Osteoblast (primary cell): ENCODE measurements at places on chromosomes 7 and 10. TPM values are rescaled to one million over a fixed set of nuclear protein-coding genes. Genes with fewer than 3 reads are reported as not detected.

The PLAU gene
- total RNA-seq: 27.9 and 40.7 TPM in 2 replicates

The DRGX gene
- under 0.01 TPM in 1 of 2 replicates, not detected in the other for total RNA-seq

GRCh38 chr10:86878983-86879713 lies 78.3 kb downstream of the MMRN2 start:
- H3K27ac ChIP-seq: no peak overlapping the region
- no peak for DNase-seq
- no peaks in the 10 kb centered on the region for H3K4me1 ChIP-seq
- peaks cover 7% of the 10 kb centered on the region for H3K36me3 ChIP-seq
- H3K27me3 ChIP-seq: no peaks in the 10 kb centered on the region

DNA sequence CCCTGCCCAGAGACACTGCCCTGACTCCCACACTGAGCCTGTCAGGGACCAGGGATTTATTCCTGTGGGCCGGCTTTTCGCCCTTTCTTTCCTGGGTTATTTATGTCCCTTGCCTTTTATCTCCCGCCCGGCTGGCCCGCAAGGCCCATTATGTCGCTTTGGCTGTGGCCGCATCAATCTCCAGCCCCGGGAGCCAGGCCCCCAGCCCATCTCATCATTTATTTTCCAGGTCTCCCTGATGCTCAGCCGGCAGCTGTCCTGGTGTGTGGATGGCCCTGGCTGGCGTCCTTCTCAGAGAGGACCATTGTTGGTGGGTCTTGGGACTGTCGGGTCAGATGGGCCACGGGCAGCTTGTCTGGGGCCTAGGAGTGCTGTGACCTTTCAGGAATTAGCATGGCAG lies 82.3 kb downstream of the FAM241B start:
- peaks cover 36% of the 10 kb centered on the region for H3K27me3 ChIP-seq
- DNase-seq: no peak
- H3K4me1 ChIP-seq: peaks cover 9% of the 10 kb centered on the region
- H3K4me3 ChIP-seq: no peak overlapping the region
- no peak overlapping the region for H3K27ac ChIP-seq

DNA sequence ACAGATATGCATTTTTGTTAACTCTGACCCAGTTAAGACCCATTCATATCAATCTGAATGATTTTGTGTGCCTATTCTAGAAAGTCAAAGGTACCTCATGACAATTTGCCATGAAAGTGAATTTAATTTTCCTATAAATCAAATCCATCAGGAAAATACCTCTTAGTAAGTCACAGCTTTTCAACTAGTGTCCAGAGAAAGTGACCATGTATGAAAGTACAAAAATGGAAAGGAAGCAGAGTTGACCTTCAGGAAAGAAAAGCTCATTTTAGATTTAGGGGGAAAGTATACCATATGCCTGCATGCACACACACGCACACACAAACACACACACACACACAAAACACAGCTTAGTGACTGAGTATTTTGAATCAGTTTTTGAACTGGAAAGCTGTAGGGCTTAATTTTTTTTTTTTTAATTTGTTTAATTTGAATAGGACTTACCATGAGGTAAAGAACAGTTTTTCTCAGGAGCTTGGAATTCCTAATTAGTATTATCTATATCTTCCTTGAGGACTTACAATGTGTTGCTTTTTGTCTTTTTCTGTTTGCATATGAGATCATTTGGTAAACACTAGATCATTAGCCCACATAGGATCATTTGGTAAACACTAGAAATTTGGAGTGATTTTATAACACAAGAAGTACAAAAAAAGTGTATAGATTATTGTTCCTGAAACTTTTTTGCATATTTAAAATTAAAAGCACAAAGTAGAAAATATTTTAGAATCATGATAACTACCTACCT lies 61.6 kb downstream of the ZNF277 start:
- H3K4me1 ChIP-seq: peaks cover 10% of the 10 kb centered on the region
- no peak overlapping the region for H3K27ac ChIP-seq
- no peaks in the 10 kb centered on the region for H3K27me3 ChIP-seq
- H3K36me3 ChIP-seq: no peaks in the 10 kb centered on the region
